ENCODE measurements at places on chromosomes 5 and 9.

- no peak for DNase-seq
These were observed 61.9 kb downstream of the TLE1 start for GRCh38 chr9:81627481-81627880.

DNA sequence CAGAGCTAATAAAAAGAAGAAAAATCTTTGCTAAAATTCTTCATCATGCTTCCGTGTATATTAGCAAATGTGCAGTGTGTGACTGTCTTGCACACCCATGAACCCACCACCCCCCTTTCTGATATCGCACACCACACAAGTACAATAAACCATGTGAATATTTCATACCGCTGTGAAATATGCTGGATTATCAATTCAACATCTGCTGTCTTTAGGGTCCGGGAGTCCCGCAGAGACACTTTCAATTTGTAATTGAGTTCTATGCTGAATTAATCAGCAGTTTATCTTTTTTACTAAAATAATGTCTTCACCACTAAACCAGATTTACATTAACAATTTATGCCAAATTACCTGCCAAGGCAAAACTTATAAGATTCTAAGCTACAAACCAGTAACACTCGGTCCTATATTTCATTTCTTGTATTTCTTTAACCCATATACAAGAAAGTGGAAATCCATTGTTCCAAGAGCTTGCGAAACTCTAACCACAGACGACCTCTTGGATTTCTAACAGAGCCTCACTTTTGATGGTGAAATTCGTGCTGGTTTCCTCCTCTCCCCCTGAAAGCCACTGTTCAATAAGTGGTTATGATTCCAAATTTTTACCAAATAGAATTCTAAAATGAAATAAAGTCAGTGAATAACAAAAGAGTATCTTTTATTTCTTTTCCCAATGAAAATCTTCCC, 44.2 kb downstream of the PSMB7 start:
- DNase-seq: no peak

- no peak for DNase-seq
These were observed 356.5 kb downstream of the PRELID2 start for GRCh38 chr5:145478651-145479050.

DNA sequence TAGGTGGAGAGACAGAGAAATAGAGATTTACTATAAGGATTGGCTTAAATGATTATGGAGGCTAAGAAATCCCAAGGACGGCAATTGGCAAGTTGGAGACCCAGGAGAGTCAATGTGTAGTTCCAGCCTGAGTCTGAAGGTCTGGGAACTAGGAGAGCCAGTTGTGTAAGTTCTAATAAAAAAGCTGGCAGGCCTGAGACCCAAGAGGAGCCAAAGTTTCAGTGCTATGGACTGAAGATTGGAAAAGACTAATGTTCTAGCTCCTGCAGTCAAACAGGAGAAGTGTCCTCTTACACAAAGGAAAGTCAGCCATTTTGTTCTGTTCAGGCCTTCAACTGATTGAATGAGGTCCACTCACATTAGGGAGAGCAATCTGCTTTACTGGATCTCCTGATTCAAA, 50.0 kb downstream of the NMUR2 start:
- DNase-seq: no peak

GRCh38 chr9:113042884-113043657, 13.5 kb downstream of the ZFP37 start:
- DNase-seq: no peak

GRCh38 chr9:125601961-125602360, 105.0 kb downstream of the MAPKAP1 start:
- no peak for DNase-seq

Measured in AG08396 (cell line).